ENCODE measurements at places on chromosomes 2 and 18. TPM values are rescaled to one million over a fixed set of nuclear protein-coding genes. Genes with fewer than 3 reads are reported as not detected.

- DNase-seq = no peak
Observed at GRCh38 chr2:222778400-222778799, 82.4 kb upstream of the ACSL3 start.

- no peak for DNase-seq
Observed at GRCh38 chr2:174919947-174920595, 85.1 kb downstream of the CHN1 start.

DNA sequence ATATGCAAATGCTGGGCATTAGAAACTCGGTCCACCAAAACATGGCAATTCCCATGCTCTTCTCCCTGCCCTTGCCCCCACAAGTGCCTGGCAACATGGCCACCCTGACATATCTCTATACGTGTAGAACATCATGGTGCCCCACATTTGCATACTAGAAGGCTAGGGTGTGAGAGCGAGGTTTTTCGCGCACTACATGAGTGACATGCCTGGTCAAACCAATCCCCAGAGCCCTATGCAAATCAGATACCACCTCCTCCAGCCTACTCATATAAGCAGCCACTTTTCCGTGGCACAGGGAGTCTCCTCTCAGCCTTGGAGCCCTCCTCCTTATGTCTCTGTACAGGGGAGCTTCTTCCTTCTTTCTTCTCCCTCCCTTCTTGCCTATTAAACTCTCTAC lies 296.1 kb upstream of the GULP1 start:
- DNase-seq = no peak

DNA sequence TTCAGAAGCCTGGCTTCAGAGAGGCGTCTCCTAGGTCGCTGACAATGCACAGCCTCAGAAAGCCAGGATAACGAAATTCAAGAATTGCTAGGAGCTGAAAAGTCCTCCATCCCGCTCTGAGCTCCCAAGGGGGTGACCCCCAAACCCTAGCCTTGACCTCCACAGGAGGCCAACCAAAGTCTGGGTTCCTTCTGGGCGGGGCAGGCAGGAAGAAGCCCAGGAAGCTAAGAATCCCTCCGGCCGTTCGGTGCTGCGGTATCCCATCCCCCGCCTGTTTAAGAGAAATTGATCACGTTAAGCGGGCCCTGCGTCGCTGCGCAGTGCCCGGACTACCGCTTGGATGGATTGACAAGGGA lies 2.5 kb upstream of the OSR1 start:
- no peak for DNase-seq

GRCh38 chr18:70920840-70921374 lies 632.1 kb downstream of the SOCS6 start:
- DNase-seq = no peak

- DNase-seq = peak; percentile 27
Observed at GRCh38 chr2:239204136-239204875, 196.5 kb downstream of the HDAC4 start.

DNA sequence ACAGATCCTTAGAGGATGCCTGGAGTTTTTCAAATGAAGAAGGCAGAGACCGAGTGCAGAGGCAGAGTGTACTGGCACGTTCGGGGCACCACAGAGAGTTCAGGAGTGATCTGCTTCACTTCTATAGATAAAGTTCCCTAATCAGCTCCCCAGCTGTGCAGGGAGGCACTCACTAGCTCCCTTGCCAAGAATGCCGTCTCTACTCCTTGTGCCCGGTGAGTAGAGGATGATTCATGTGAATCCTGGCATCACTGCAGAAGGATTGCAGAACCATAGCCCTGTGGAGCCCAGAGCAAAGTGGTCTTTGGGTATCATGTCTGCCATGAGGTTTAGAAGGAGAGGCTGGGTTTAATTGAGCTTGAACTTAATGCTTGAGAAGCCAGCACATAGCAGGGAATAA lies 510.1 kb upstream of the RAB6C start:
- DNase-seq = no peak

GRCh38 chr2:176140513-176141317 lies 10.6 kb upstream of the HOXD4 start:
- peak; percentile 80 for DNase-seq

The UGT1A3 gene
- not detected for total RNA-seq

DNA sequence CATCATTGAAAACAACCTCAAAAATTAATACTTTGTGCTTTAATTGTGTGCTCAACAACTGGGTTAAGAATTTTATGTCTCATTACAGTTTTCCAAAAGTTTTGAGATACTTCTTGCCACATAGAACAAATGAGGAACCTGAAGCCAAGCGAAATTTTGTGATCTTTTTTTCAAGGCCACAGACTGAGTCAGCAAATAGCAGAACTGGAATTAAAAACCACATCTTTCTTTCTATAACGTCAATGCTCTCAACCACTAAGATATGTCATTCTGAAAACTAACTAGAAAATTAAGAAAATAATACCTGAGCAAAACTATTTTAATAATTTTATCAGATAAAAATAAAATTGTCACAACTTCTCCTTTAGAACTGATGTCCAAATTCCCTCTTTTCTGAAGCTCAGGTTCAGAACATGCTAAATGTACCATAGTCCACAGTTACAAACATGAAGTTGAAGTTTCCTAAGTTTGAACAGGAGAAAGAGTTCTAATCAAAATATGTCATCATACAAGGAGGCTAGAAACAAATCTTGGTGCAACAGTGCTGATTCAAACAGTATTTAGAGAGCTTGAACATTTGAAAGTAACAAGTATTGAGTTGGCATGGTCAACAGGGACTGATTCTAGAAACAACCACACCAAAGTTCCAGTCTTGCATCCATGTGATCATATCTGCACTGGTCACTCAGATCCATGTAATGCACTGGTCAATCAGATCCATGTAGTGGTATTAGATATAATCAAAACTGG lies 27.6 kb upstream of the CALCRL start:
- DNase-seq = no peak

- DNase-seq = no peak
Observed at GRCh38 chr2:123095219-123095835, 929.8 kb upstream of the CNTNAP5 start.

The PARD6G gene
- 4.0 TPM for total RNA-seq

- DNase-seq = no peak
Observed at GRCh38 chr2:105256431-105257047, 15.0 kb downstream of the GPR45 start.

The TP53I3 gene
- 13.3 TPM for total RNA-seq

DNA sequence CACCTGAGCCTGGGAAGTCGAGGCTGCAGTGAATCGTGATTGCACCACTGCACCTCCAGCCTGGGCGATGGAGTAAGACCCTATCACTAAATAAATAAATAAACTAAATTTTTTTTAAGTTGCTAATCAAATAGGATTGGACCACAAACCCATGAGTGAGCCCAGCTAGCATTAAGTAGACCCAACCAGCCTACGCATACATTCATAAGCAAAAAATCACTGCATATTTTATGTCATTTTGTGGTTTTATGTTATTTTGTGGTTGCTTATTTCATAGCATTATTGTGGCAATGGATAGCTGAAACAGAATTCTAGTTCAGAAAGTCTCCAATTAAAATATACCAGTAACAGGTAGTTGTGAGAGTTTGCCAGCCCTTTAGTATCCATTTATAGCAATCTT lies 29.1 kb upstream of the ZC3H15 start:
- no peak for DNase-seq

The FAP gene
- total RNA-seq = 1.3 TPM

The CXCR1 gene
- 0.69 TPM for total RNA-seq

The NPAS2 gene
- 40.9 TPM for total RNA-seq

DNA sequence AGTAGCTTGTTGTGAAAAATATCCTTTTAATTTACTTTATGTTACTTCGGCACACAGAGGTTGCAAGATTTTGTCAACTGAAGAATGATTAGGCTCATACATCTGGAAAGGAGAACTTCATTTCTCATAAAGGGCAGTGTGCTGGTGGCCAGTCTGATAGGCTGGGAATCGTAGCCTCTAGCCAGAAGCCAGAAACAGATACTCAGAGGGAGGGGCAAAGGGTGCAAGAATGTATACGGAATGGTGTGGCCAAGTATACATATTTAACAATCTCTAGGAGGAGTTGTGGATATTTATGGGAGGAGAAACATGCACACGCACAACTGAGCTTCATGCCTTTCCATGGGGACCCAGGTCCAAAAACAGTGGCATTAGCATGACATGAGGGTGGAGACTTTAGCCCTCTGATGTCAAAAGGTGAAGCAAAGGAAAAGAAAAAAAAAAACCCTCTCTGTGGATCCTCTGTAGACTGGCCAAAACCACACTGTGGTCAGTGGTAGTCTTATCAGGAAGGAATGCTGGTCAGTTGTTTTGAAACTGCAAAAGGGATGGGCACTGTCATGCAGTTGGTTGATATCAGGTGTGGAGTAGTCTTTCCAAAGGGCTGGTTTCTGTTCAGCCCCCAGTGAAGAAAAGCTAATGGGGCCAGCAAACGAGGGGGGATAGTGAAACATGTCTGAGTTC lies 34.9 kb upstream of the APCDD1 start:
- DNase-seq = no peak

- no peak for DNase-seq
Observed at GRCh38 chr2:5723791-5724735, 31.9 kb downstream of the SOX11 start.

DNA sequence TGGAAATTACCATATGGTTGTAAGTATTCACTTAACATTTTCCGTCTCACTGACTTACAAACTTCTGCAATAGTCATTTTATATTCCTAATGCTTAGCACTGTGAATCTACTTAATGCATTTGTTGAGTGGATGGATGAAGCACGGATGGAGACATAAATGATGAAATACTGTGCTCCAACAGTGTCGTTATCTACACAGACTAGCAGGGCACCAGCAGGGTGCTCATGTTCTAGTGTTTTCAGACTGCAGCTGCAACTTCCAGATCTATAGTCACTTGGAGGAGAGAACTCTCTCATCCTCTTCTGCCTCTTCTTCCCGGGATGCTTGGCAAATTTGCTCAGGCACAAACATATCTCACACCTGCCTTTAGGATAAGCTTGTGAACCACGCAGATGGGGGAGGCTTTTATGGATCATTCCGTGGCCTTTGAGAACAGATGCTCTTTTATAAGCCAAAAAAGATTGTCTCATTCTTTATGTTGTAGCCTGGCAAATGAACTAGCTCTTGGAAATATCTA lies 797.7 kb downstream of the MBD2 start:
- no peak for DNase-seq

- DNase-seq = peak; percentile 59
Observed at GRCh38 chr2:106030287-106031268, 163.5 kb downstream of the UXS1 start.

The HOXD13 gene
- not detected for total RNA-seq

- no peak for DNase-seq
Observed at GRCh38 chr2:7703048-7703447, 785.8 kb downstream of the RNF144A start.

DNA sequence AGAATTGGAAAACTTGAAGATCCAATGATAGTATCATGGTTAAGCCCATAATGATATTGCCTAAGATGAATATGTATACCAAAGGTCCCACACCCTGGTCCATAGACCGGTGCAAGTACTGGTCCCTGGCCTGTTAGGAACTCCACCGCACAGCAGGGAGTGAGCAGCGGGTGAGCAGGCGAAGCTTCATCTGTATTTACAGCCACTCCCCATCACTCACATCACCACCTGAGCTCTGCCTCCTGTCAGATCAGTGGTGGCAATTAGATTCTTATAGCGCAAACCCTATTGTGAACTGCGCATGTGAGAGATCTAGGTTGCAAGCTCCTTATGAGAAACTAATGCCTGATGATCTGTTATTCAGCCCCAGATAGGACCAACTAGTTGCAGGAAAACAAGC lies 402.4 kb downstream of the EPHA4 start:
- DNase-seq = no peak

DNA sequence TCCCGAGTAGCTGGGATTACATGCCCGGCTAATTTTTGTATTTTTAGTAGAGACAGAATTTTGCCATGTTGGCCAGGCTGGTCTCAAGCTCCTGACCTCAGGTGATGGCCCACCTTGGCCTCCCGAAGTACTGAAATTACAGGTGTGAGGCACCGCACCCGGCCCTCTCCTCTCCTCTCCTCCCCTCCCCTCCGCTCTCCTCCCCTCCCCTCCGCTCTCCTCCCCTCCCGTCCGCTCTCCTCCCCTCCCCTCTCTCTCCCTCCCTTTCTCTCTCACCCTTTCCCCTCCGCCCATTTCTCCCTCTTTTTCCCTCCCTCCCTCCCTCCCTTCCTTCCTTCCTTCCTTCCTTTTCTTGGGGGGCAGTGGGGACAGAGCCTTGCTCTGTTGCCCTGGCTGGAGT lies 28.4 kb downstream of the CD8B start:
- no peak for DNase-seq

DNA sequence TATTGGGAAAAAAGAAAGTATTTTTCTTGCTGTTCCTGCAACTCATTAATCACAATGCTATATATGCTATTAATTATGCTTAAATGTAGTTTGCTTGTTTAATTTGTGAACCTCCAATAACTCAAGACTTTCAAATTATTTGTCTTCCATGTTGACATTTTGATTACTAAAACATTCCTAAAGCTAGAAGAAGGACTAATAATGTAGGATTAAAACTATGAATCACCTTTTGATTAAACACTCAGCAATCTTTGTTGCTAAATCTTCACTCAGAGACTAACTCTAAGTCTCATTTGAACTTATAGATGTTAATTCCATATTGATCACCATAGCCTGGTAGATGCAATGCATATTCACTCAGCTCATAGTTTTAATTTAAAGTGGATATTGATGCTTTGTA lies 524.6 kb upstream of the ZEB2 start:
- DNase-seq = no peak

The DLGAP1 gene
- not detected for total RNA-seq

GRCh38 chr18:44729631-44730101 lies 49.0 kb downstream of the SETBP1 start:
- no peak for DNase-seq

- no peak for DNase-seq
Observed at GRCh38 chr2:240070907-240071306, 17.6 kb upstream of the OR6B3 start.

The HK2 gene
- 3.8 TPM for total RNA-seq

GRCh38 chr2:54618646-54619565 lies 104.6 kb upstream of the EML6 start:
- no peak for DNase-seq

DNA sequence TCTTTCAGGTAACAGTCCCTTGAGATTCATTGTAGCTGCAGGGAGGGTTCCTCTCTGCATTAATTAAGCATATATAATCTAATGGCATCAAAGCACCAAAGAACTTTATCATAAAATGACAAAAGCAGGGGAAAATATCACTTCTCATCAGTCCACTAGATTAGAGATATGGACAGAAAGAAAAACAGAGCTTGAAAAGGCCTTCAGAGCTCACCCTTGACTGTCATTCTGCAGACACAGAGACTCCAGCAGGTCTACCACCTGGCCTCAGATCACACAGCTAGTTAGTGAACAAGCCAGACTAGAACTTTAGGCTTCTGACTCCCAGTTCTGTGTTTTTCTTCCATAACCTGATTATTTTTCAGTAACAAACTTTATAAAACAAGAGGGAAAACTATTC lies 88.5 kb downstream of the FIGN start:
- DNase-seq = no peak

- DNase-seq = no peak
Observed at GRCh38 chr2:174623690-174624089, 26.1 kb upstream of the WIPF1 start.

DNA sequence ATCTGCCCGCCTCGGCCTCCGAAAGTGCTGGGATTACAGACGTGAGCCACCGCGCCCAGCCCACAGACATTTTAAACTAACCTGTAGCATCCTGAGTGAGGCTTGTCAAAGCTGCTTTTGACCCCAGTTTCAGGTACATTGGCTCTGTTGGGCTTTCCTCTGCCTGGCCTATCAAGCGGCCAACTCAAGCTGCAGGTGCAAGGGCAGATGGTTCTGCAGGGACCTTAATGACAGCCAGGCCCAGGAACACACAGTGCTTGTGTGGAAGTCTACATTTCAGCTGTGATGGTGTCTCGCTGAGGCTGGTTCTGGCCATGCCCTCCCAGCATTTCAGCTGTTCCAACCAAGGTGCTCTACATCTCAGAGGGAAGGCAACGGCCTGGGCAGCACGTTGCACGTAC lies 18.4 kb downstream of the INPP4A start:
- DNase-seq = no peak

The SLC4A3 gene
- 456 TPM for total RNA-seq

All from left ventricle myocardium superior (tissue), 1 donor.